ENCODE measurements at places on chromosomes 11 and 22. TPM values are rescaled to one million over a fixed set of nuclear protein-coding genes. Genes with fewer than 3 reads are reported as not detected.

The IL18 gene
- 1.2 TPM for total RNA-seq

The FAM181B gene
- 5.7 TPM for total RNA-seq

DNA sequence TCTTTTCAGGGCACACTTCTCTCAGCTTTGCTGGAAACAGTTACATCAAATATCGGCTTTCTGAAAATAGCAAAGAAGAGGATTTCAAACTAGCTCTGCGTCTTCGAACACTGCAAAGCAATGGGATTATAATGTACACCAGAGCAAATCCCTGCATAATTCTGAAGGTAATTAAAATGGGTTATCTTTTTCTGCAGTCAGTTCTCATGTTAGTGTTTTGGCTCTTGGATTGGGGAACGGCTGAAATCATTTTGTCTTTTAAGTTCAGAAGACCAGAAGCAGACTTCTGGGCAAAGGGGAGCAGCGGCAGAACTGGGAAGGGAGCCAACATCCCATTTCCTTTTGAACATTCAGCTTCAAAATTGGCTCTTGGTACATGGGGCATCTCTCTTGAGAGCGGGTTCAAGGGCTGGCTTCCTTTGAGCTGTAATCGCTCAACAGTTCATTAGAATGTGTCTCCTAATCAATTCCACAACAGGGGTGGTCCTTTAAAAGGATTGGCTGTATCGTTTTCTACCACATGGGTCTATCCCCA lies 110.2 kb upstream of the MTNR1B start:
- no peak for DNase-seq

DNA sequence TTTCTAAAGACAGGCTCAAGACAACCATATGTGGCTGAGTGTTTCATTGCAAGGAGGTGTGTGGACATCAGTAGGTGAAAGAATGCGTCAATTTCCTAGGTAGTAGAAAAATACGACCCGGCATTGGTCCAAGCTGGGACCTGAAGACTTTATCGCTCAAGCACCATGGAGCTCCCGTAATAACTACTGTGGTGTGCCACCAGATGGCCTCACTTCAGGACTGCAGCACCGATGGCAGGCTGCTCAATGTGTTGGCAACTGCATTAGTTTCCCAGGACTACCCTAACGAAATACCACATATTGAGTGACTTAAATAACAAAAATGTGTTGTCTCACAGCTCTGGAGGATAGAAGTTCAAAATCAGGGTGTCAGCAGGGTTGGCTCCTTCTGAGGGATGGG lies 72.4 kb upstream of the FAT3 start:
- DNase-seq = no peak

The SAA4 gene
- not detected for total RNA-seq

Data from uterus (tissue), 4 donors.